ENCODE measurements at places on chromosomes 7 and 10.

DNA sequence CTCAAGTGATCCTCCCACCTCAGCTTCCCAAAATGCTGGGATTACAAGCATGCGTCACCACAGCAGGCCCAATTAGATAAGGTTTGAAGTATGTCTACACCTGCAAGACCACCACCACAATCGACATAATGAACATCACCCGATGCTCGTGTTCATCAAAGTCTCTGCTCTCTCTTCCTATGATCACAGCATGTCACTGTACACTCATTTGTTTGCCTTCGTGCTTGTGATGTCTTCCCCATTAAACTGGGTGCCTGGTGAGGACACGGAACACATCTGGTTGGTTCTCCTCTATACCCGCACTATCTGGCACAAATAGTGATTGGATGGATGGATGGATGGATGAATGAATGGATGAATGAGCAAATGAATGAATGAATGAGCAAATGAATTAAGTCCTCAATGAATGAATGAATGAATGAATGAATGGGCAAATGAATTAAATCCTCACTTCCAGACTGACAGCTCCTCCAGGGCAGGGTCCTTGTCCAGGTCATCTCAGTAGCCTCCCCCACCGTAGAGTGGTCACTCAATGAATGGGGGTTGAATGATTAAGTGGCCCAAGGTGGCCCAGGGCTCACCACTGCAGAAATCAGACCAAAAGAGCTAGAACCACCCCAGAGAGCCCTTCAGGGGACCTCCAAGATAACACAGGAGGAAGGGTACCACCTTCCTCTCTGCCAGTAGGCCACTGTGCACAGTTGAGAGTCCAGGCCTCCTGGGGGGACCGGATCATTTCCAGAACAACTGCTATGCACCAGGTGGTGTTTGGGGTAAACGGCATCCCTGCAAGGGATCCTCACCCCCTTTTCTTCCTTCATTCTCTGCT is 101.9 kb upstream of the TNRC18 start:
- no peak for DNase-seq

GRCh38 chr10:110420401-110421193 is 77.1 kb upstream of the DUSP5 start:
- no peak for DNase-seq

DNA sequence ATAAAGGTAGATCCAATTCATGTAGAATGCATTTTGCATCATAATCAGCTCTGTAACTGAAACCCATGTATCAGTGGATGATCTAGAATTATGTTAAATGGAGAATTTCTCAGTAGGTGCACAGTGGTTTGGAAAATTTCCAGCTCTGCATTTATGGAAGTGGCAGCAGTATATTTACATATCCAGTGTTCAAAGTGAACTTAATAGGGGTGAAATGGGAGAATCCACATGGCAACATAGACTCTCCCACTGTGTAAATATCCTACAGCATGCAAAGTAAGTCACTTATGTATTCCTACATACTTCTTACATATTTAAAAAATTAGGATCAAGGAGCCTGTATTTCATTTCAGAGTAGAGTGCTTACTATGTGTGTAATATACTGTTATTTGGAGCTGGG is 35.3 kb downstream of the CDC14C start:
- no peak for DNase-seq

GRCh38 chr10:122078326-122078725 is 89.4 kb downstream of the TACC2 start:
- no peak for DNase-seq

DNA sequence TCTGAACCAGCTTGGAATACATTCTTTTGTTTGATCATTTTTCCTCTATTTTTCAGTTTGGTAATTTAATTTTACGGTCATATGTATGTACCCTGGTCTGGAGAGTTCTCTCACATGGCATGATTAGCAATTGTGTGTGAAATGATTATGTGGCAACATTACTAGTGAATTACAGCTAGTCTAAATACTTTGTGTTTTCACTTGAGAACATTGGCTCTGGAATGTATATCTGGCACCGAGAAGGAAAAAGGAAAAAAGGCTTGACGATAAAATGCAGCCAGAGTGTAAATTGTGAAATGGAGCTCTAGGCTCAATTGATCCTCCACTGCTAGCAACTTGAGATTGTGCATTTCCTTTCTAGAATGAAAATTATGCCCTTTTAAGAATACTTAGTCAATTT is 397.2 kb downstream of the EXOC4 start:
- no peak for DNase-seq

DNA sequence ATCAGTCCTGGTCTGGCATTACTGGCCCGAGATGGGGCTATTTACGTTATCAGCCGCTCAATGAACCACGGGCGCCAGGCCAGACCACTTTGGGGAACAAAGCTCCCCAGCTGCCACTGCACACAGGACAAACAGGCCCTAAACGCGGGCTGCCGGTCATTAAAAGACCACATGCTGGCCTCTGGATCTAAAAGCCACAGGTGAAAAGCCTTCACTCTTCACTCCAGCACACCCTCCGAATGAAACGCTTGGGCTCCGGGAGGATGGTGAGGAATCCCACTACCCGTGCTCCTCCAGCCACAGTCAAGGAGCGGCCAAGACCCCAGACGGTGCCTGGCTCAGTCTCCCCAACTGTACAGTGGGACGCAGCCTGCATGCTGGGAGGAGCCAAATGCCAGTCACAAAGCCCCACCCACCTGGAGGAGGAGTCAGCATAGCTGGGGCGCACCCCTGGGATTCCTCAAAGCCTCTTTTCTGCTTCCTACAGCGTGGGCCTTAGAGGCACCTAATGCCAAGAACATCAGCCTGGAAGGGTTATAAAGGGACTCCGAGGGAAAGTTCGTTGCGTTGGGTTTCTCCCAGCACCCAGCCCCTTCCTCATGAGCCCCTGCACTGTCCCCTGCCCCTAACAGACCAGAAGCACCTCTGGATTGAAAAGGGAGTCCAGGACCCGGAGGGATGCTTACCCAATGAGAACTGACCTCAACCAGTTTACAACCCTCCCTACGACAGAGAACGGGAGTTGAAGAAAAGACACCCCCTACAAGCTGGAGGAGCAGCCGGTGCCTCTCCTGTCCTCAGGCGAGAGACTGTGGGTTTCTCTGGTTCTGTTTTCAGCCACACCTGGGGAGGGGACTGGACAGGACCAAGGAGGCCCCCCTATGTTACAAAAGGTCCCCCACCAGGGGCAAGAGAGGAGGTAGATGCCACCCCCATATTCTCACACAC is 4.7 kb downstream of the PDGFA start:
- DNase-seq = no peak

DNA sequence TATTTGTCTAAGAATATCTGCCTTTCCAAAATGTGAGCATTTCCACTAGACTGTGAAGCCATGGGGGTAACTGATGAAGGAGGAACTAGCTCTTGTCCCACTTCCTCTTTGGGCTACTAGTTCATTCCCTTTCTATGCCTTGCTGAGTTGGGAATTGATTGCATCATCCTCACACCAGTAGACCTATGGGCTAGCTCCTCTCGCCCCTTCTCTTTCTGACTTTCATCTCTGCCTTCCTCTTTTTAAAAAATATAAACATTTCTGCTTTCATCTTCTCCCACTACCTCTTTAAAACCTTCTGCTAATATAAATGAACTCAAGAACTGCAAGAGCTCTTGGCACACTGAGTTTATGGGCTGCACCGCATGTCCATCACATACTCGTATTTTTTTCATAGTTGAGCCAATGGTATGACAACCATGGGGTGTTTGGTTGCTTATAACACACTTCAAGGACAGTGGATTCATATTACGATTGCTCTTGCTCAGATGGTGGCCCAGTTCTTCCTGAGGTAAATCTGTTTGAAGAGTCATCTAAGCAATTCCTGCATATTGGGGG is 182.0 kb downstream of the REEP3 start:
- DNase-seq = no peak

- no peak for DNase-seq
Measured at GRCh38 chr7:121369462-121369861, 26.6 kb downstream of the FAM3C start.
